ENCODE measurements at places on chromosomes 3 and 15.

DNA sequence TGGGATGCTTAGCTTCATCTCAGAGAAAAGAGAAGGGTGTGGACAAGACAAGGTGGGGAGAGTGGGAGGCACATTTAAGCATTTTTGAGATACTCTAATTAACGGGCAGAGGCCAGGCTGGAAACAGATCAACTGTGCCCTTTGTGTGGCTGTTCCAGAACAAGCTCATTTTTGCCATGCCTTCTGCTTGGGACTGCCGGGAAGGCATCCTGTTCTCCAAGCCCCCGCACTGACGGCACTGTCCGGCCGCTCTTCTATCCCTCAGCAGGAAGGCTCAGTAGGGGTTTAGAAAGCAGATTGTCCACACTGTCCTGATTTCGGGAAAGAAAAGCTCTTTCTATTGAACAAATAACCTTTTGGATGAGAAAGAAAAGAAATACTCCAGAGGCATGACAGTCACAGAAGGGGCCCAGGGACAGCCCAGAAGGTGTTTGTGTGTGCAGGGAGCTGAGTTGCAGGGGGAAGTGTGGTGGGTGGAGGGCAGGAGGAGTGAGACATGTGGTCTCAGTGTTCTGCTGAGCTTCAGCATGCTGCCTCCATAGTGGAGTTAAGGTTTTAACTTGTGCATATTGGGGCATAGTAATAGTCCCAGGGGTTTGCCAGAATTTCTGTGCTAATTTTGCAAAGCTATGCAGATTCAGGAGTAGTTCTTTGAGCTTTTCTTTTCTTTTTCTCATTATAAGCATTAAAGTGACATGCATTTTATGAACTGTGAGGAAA, 27.3 kb downstream of the SV2B start:
- DNase-seq: no peak

- DNase-seq: no peak
These were observed at the start of gene CCR4 for GRCh38 chr3:32951410-32951811. Gene CCR4 (plus strand): TSS chr3:32951644. CDS start chr3:32953423, 1,779 bp downstream.

- DNase-seq: peak; percentile 71
These were observed 44.4 kb downstream of the AQP9 start for GRCh38 chr15:58182460-58183163.

DNA sequence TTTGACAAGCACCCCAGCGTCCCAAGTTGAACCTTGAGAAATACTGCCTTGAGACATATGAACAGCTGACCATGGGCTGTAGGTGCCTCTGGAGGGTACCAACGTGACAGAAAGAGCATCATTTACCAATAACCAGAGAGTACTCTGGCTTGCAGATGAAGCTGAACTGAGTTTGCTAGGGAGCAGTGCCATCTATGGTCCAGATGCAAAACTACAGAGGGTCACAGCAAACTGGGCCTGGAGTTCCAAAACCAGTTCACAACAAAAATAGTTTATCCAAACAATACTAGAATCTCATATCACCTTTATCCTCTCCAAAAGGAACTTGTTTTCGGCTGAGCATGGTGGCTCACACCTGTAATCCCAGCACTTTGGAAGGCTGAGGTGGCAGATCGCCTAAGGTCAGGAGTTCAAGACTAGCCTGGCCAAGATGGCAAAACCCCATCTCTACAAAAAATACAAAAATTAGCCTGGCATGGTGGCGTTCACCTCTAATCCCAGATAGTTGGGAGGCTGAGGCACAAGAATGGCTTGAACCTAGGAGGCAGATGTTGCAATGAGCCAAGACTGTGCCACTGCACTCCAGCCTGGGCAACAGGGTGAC, 69.3 kb downstream of the CHAC1 start:
- DNase-seq: peak; percentile 26

DNA sequence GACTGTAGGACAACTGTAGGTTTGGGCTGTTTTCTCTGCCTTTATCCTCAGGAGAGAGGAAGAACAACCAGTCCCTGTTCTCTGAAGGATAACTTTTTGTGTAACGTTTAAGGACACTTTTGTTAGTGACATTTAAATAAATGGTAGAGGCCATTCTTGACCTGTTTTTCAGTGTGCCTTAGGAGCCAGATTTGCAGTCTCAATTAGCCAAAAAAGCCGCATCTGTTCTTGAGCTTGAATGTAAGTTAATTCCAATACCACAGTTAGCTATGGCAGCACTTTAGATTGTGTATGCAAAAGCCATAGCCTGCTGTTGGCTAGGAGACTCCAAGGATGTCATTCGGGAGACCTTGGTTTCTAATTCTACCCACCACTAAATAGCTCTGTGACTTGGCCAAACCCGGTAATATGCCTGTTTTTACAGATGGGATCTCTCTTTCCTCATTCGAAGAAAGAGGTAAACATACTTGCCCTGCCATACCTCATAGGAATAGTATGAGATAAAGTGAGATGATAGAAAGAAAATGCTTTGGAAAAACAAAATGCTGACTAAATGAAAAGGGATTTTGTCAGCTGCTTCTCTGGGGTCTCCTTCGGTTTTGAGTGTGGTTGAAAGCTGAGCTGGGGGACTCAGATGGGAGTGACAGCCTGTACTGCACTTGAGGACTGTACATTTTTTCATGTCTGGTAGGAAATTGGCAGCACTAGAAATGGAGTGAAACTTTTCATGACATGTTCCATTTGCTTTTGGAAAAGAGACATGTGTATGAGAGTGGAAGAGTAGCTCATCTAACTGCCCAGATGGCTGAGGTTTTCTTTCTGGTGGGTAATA, 57.3 kb upstream of the ROPN1 start:
- DNase-seq: no peak

GRCh38 chr3:184466413-184466960, 86.6 kb downstream of the CHRD start:
- no peak for DNase-seq

- no peak for DNase-seq
These were observed 276.4 kb downstream of the TBC1D5 start for GRCh38 chr3:17466028-17466427.

- no peak for DNase-seq
These were observed 415.0 kb downstream of the PDCD6IP start for GRCh38 chr3:34213478-34213877.

DNA sequence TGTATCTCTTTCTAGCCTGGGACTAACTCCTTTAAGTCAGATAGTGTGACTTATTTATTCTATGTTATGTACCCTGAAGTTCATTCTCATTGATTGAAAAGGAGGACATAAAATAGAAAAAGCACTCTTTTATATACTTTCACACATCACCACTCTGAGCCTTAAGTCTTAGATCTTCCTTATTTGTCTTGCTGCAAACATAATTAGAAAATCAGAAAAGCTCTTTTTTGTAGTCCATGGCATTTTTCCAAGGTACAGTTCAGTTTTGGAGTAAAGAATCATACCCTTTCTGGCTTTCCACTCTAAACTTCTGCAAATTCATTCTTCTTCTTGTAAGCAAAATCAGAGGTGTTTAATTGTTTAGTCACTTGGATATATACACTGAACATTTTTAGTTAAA, 75.5 kb downstream of the AKAP13 start:
- DNase-seq: no peak

GRCh38 chr15:98946301-98947255, 61.0 kb downstream of the PGPEP1L start:
- DNase-seq: no peak

- DNase-seq: no peak
These were observed 32.8 kb downstream of the MUC20 start for GRCh38 chr3:195753581-195753980.

- DNase-seq: no peak
These were observed 76.7 kb downstream of the TAFA4 start for GRCh38 chr3:68855620-68856019.

DNA sequence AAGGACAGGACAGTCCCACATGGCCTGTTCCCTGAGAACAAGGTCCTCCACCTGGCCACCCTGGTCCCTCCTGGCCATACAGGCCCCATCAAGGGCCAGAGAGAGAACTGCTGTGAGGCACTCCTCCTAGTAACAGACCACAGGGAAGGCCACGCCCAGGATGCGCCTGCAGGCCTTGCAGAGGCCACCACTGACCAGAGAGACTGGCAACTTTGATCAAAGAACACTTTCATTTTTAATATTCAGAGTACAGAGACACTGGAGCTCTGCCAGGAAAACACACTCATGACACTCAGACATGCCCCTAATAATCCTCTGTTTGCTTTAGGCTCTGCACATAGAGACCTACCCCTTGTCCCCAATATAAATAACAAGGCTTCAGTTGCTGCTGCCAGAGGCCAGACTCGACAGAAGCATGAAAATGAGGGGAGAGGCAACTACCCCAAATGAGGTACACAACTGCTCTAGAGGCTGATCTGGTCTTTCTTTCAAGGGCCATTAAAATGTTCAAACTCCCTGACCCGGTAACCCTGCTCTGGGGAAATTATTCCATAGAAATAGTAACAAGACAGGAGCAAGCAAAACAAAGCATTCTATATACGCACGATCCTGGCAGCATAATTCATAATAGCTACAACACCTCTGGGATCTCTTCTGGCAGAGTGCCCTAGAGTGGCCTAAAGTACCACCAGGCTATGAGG, 44.8 kb downstream of the CCDC12 start:
- peak; percentile 55 for DNase-seq

DNA sequence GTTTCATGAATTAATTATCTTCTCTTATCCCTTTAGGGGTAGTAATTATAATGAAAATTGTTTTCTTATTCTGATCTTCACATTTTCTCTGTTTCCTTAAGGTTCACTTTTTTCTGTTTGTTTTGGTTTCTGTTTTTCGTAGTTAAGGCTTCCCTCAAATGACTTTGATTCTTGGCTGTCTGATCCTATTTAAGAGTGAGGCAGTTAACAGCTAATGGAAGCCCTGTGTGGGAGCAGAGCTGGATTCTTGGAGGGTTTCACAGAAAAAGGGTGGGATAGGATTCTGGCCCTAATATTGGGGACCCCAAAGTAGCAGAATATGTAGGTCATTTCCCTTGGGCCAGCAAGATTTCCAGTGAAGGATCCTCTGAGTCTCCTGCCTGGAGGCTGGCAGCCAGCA, 6.8 kb upstream of the AMOTL2 start:
- DNase-seq: no peak

- no peak for DNase-seq
These were observed 10.0 kb downstream of the PHC3 start for GRCh38 chr3:170171563-170171962.

DNA sequence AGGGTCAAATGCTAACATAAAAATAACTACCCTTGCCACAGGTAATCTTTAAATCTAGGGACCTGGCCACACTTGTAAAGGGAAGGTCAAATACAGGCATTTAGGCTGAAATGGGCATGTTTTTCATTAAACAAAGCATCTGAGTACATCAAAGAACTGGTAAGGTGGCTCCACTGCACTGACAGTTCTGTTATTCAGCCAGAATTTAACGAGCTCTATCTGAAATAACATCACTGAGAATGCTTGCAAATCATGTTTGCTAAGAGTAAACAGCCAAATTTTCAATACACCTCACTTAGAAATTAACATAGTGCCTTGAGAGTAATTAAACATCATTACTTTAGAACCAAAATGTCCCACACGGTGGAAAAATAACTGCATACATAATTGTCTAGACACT, 118.9 kb downstream of the MTHFS start:
- no peak for DNase-seq

- no peak for DNase-seq
These were observed 1.1 kb downstream of the RAB7A start for GRCh38 chr3:128727059-128727458.

GRCh38 chr3:169240786-169241486, 422.6 kb downstream of the MECOM start:
- no peak for DNase-seq

DNA sequence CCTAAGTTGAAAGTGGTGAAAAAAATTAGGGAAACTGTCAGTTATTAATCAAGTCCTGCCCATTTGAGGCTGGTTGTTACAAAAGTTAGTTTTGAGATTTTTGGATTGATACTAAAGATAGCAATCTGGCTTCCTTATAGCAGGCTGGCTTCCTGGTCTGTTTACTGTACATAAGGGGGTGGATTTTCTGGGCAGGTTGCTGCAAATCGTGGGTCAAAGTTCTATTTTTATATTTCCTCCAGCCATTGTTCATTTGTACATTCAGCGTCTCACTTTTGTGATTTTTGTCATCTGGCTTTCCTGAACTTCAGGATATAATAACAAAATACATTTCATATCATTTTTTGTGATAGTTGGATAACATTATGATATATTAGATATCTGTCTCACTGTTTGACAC, 49.5 kb downstream of the CLDN1 start:
- DNase-seq: no peak

DNA sequence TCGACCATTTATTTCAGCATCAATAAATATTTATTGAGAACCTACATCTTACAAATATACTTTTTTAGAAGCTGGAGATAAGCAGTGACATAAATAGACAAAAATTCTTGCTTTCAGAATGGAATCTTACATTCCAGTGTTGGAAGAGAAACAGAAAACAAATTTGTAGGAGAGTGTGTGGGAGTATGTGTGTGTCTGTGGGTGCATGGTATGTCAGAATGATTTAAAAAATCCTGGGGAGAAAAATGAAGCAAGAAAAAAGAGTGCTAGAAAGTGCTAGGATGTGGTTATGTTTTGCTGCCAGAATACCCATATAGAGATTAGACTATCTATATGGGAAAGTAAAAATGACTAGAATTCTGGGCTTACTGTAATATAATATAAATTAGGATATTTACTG, 561.7 kb upstream of the SGO1 start:
- no peak for DNase-seq

DNA sequence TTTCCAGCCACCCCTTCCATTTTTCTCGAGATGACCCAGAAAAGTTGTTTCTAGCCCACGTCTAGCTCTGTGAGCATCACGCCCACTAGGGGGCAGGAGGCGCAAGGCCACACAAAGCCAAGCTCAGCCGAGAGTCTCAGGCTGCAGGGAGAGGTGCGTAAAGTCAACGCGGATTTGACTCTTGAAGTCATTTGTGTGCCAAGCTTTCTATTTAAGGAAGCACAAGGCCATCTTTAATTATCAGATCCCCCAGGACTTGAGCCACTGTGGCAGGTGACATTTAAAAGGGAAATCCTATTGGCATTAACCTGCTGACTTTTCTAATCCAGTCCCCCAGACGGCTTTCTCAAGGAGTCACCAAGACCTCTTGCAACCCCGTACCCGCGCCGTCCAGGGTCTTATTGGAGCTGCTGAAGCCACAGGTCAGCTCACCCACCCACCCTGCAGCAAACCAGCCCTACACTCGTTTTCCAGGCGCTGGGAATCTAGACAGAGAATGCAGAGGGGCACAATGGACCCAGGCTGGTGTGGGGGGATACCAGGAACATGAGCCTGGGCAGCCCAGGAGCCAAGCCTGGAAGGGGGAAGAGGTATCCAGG, 62.1 kb downstream of the CAPN7 start:
- peak; percentile 87 for DNase-seq

DNA sequence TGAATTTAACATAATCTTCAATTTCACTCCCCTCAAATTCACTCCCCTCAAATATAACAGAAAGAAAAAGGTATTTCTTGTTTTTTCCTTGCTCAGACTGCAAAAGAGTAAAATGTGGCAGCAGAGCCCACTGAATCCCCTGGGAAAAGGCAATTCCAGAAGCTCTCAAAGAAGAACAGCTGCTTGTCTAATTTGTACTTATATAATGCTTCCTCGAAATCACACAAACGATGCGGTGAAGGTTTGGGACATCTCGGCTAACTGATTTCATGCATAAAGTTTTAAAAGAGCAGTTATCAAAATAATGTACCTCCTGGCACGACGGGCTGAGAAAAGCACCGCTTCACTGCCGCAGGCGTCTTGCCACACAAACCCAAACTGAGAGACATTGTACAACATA, 10.7 kb downstream of the BDH1 start:
- DNase-seq: no peak

- no peak for DNase-seq
These were observed 13.7 kb downstream of the FLNB start for GRCh38 chr3:58021962-58022361.
